ENCODE measurements at places on chromosomes 13 and 19. TPM values are rescaled to one million over a fixed set of nuclear protein-coding genes. Genes with fewer than 3 reads are reported as not detected.

GRCh38 chr19:7904074-7905020 lies 670 bp downstream of the MAP2K7 start:
- DNase-seq = peak; percentile 26

DNA sequence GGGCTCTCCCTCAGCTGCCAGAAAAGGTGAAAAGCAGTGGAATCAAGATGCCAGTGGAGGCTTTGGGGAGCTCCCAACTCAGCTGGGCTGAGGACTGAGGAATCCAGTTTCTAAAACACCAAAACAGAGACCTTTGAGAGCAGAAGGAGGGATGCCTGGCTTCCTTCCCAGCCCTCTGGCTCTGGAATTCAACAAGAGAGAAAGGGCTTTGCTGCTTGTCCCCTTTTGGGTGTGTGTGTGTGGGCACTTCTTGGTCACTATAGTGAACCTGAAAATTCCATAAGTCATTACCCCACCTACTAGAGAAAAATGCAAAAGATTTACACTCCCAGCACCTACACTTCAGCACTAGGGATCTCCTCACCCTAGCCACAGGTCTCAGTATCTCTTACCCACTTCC lies 30.3 kb upstream of the CYP2B6 start:
- DNase-seq = no peak

DNA sequence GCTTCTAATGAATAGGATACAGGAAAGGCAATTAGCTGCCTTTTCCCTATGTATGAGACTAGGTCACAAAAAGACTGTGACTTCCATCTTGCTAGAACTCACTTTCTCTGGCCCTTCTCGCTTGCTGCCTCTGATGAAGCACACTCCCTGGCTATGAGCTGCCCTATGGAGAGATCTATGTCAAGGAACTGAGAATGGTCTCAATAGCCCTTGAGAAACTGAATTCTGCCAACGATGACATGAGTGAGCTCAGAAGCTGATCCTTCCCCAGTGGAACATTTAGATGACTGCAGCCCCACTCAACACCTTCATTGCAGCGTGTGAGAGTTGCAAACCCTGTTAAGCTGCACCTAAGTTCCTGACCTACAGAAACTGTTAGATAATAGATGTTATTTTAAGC lies 309.8 kb downstream of the COG6 start:
- no peak for DNase-seq

DNA sequence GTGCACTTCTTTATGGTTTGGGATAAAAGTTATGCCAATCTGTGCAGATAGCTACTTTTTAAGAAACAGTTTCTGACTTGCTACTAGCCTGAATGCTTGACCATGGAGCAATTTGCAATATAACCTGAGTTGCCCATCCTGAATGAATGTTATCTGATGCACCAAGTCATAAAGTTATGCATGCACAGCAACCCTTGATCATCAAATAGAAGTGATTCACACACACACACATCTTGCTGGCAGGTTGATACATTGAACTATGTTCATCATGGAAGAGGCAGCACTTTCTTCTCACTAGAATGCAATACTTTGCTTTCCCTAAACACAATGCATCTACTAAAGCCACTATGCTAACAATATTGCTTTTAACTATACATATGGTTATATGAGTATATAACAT lies 311.5 kb downstream of the RFC3 start:
- no peak for DNase-seq

- DNase-seq = peak; percentile 41
These were observed 155.3 kb downstream of the KCNRG start for GRCh38 chr13:50170447-50171037.

DNA sequence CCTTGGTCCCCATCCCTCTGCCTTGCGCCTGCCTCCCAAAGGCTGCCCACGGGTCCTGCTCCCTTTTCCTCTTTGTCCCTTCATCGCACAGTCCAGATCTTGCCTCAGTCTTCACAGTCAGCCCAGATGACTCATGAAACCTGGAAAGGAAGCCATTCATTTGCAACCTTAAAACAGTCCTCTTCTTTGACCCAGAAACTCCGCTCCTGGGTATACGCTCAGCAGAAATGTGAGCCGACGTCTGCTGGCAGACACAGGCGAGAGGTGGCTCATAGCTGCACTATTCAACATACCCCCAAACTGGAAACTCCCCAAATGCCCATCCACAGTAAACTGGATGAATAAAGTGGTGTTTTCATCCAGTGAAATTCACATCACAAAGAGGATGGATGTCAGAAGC lies 13.6 kb upstream of the PEPD start:
- no peak for DNase-seq

DNA sequence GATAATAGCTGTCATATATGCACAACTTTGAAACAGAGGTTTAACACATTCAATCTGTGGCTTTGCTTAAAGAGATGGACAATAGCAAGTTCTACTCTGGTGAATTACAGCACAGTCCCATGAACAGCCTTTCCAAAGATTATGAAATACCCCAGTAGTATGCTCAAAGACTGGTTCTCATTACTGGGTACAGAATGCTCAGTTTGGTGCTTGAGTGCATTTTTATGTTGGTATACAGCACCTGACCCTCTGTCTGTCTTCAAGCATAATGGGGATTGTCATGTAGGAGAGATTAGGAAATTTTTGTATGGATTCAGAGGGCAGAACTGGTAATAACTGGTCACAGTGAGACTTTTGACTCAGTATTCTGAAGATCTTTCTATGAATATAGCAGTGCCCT lies 7.6 kb downstream of the LMO7 start:
- no peak for DNase-seq

DNA sequence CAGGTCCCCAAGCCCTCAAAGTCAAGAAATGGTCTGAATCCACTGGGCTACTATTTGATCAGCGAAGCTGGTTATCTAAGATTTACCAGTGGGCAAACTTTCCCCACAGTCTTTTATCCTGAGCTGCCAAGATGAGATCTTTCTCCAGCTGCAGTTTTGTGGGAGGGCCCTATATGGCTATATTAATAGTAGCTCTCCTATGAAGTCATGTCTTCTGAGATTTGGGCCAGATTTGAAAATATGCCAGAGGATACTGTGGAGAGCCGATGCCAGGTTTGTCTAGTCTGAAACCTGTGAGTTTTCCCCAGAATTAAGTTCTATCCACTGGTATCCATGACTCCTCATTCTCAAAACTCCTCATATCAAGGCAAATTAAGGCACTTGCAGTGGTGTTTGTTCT lies 173.2 kb downstream of the FLT1 start:
- DNase-seq = peak; percentile 66

DNA sequence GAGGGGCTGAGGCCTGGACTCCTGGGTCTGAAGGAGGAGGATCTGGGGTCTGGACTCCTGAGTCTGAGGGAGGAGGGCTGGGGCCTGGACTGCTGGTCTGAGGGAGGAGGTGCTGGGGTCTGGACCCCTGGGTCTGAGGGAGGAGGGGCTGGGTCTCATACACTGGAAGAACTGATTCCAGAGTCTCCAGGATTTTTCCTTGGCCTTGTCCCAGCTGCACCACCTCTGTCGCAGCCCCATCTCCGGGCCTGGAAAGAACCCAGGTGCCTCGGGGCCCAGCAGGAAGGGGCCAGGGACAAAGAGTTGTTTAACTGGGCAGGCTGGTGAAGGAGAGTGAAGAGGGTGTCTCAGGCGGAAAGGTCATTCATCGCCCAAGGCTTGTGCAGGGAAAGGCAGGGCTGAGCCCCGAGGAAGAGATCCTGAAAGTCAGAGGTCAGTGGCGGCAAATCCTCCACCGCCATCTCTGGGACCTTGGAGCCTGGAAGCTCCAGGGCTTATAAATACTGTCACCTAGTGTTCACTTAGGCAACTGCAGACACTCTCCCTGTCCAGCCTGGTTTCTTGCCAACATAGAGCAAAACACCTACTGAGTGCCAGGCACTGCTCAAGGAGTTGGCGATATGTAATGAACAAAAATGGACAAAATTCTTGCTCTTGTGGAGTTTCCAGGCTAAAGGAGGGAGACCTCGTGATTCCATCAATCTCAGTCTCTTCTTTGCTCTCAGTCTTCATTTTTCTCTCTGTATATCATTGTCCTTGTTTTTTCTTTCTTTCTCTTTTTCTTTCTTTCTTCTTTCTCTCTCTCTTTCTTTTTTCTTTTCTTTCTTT lies 4.4 kb upstream of the KCNN4 start:
- peak; percentile 72 for DNase-seq

DNA sequence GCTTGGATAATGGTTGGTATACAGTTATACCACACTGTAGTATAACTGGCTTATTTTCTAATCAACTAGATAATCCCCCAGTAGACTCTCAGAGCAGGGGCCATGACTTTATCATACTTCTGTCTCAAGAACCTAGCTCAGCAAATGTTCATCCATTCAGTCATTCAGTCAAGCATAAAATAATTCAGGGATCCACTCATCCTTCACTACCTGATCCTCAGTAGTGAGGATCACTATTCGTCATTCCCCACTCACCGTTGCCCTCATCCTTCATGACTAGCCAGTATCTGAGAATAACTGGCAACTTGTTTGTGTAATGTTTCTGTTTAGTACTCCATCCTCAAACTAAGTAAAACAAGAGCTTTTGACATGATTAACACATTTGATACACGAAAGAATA lies 77.6 kb downstream of the TSC22D1 start:
- DNase-seq = no peak

DNA sequence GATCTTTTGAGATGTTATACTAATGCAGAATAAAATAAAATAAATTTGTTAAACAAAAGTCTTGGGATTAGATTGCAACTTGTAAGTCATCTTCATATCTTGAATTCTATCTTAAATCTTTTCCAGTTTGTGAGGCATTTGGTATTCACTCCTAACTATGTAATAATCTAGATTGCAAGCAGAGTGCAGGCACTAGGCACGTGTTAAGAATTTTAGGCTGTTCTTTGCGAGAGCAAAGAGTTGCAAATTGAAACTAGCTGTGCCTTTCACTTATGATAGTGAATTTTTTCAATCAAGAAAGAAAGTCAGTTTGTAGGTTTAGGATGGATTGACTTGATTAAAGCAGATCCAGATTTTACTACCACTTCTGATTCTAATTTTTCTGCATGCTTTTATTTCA lies 264.1 kb upstream of the SPRY2 start:
- no peak for DNase-seq

DNA sequence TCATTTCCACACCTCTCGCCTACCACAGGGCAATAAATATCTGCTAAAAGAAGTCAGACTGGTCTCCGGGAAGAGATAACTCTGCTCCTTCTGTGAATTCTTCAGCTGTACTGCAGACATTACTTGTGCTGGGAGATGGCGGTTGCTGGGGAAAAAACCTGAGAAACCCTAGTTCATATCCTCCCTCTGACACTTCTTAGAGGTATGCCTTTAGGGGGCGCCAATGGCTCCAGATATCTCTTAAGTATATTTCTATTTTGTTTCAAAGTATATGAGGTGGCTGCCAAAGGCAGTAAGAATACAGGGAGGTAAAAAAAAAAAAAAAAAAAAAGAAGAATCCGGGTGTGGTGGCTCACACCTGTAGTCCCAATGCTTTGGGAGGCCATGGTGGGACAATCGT lies 175.2 kb downstream of the PAN3 start:
- DNase-seq = peak; percentile 78

- no peak for DNase-seq
These were observed 10.2 kb downstream of the ENOX1 start for GRCh38 chr13:43776501-43777079.

DNA sequence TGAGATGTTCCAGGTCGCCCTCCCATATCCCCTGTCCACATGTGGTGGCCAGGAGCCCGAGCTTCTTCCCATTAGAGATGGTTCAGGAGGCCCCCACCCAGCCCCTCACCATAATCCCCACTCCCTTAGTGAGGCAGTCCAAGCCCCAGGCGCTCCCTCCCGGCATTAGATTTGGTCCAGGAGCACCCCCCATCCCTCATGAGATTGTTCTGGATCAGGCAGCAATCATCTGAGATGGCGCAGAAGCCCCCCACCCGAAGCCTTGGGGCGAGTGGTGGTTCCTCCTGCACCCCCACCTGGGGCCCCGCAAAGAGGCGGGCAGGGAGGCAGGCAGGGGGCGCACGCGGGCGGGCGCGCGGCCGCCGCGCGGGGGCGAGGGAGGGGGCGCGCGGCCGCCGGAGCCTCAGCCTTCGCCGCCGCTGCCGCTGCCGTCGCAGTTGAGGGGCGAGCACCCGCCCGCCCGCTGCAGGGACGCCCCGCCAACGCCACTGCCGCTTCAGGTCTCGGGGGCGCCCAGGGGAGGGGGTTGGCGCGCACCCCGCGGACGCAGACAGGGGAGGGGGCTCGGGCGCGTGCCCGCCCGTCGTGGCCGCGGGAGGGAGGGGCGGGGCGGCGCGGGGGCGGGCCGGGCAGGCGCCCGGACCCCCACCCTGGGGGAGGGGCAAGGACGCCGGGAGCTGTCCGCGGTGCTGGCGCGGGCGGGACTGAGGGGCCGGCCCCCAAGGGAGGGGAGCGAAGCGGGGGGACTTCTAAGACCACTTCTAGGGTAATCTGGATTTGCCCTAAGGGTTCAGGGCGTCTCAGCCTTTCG lies 46.4 kb upstream of the SHKBP1 start:
- no peak for DNase-seq

DNA sequence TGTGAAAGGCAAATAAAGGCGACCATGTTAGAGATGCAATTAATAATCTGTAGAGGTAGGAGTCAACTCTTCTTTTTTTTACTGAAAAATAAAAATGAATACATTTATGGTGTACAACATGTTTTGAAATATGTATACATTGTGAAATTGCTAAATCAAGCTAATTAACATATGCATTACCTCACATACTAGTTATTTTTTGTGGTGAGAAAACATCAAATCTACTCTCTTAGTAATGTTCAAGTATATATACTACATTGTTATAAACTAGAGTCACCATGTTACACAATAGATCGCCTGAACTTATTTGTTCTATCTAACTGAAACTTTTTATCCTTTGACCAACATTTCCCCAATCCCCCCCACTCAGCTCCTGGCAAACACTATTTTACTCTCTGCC lies 143.2 kb downstream of the POU4F1 start:
- DNase-seq = no peak

Gene PEPD
- 86.0 TPM for total RNA-seq

Gene KIR2DL4
- not detected for total RNA-seq

Gene MIER2
- 18.0 TPM for total RNA-seq

Gene ZNF66
- 1.7 TPM for total RNA-seq

Gene CD177
- total RNA-seq = 0.32 TPM

Gene ZNF560
- total RNA-seq = 0.86 TPM

Gene FFAR3
- not detected for total RNA-seq

Gene PTPRH
- total RNA-seq = 3.9 TPM

Gene SLC17A7
- total RNA-seq = not detected

Data from fibroblast of villous mesenchyme (primary cell).